ENCODE measurements at places on chromosomes 12 and 14.

- no peaks in the 10 kb centered on the region for H3K27me3 ChIP-seq
Observed at GRCh38 chr12:124847113-124848074, 16.3 kb downstream of the SCARB1 start.

DNA sequence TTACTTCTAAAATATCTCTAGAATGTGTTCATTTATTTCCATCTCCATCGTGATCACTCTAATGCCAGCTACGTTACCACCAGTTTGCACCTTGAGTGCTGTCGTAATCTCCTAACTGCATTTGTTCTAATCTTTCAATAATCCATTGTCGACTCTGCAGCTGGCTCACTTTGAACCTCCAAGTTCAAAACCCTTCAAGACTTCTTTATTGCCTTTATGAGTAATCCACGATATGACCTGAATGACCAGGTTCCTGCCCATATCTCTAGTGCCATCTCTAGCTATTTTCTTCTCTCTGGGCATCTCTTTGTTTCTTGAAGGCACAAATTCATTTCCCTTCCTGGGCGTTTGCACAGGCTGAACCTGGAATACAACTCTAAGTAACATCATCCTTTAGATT lies 76.7 kb downstream of the SRGAP1 start:
- H3K4me1 ChIP-seq: no peaks in the 10 kb centered on the region
- no peak overlapping the region for H3K4me3 ChIP-seq

GRCh38 chr14:56664811-56665421 lies 85.3 kb downstream of the TMEM260 start:
- no peak overlapping the region for H3K4me3 ChIP-seq
- no peak overlapping the region for H3K27ac ChIP-seq
- no peaks in the 10 kb centered on the region for H3K27me3 ChIP-seq
- no peaks in the 10 kb centered on the region for H3K4me1 ChIP-seq

DNA sequence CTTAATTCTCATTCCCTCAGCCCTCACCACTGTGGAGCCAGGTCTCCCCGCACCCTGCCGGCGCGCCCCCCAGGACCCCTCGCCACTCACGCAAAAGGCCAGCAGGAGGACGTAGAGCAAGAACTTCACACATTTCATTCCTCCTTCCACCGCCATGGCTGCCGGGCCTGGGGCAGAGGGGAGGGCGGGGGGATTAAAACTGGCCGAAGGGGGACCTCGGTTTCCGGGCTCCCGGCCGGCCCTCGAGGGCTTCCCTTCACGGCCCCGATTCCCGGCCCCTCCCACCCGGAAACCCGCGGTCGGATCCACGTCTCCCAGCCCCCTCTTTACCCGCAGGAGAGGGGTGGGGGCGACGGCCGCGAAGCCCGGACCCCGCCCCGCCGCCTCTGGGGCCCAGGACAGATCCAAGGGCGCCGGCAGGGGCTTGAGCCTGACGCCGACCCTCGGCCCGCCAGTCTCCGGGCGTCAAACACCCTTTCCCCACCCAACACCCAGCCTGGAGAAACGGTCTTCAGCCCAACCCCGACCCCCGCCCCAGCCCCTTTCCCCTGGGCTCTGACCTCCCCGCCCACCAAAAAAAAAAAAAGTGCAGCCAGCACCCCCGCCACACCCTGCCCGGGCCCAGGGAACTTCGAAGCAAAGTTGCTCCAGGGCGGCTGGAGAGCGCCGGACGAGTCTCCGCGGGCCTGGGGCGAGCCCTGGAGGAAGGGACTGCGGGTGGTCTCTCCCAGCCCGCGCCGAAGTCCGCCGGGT lies 447 bp downstream of the CD63 start:
- H3K27ac ChIP-seq: peak overlapping the region; percentile 67
- peak overlapping the region; percentile 34 for H3K4me3 ChIP-seq
- DNase-seq: peak; percentile 72
- peaks cover 34% of the 10 kb centered on the region for H3K4me1 ChIP-seq

DNA sequence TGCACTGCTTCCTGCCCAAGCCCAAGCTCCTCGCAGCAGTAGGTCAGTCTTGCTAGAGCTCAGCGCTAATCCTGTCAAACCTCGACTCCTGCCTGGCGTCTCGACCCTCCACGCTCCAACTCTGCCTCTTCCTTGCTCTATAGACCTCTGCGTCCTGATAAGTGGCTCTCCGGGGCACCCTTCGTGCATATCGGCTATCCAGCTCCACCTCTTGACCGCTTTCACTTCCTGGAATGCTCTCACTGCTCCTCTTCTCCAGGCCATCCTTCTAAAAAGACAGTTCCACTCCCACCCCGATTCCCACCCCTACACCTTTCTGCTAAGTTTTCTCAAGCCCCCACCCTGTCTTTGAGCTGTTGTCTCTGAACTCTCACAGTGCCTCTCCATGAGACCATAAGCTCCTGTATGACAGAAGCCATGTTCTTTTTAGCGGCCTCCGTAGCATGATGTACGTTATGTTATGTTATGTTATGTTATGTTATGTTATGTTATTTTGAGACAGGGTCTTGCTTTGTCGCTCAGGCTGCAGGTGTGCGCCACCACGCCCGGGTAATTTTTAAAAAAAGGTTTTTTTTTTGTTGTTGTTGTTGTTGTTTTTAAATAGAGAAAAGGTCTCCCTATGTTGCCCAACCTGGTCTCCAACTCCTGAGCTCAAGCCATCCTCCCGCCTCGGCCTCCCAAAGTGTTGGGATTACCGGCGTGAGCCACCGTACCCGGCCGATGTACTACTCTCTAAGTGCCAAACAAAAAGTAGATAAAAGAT lies 601 bp downstream of the COX14 start:
- H3K4me1 ChIP-seq: peaks cover 33% of the 10 kb centered on the region
- no peaks in the 10 kb centered on the region for H3K27me3 ChIP-seq
- no peak for DNase-seq
- peak overlapping the region; percentile 98 for H3K4me3 ChIP-seq
- peaks cover 18% of the 10 kb centered on the region for H3K36me3 ChIP-seq
- H3K27ac ChIP-seq: peak overlapping the region; percentile 86
